ENCODE measurements at places on chromosomes 3 and 15.

DNA sequence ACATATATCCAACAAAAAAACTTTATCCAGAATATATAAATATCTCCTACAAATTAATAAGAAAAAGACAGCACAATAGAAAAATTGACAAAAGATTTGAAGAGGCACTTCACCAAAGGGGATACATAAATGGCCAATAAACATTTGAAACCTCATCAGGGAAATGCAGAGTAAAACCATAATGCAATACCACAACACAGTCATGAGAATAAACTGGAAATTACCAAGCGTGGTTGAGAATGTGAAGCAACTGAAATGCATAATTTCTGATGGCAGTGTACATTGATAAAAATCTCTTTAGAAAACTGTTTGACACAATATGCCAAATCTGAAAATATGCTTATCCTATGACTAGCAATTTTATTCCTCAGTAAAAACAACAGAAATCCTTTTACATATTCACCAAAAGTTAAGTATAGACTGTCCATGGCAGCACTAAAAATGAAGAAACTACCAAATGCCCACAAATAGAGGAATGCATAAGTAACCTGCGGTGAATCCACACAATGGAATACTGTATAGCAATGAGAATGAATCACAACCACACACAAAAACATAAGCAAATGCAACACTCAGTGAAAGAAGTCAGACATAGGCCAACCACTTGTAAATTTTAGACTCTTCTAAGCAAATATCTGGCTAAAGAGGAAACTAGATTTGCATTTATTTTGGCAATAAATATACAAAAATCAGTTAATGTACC lies 7.9 kb downstream of the LYZL4 start:
- no peak for DNase-seq

DNA sequence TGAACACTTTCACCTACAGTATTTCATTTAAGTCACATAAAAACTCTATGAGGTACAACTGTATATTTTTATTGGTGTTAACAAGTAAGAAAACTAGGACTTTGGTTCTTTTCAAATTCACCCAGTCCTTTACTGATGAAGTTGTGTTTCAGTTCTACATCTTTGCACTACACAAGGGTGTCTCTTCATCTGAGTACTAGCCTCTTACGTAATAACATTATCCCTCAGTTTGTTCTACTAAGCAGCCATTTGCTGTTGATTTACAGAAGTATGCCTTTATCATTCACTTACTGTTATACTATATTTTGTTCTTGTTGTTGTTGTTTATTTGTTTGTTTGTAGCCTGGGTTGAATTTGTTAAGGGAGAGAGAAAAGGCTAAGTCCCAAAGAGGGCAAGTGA lies 311.9 kb downstream of the PLOD2 start:
- DNase-seq: no peak

DNA sequence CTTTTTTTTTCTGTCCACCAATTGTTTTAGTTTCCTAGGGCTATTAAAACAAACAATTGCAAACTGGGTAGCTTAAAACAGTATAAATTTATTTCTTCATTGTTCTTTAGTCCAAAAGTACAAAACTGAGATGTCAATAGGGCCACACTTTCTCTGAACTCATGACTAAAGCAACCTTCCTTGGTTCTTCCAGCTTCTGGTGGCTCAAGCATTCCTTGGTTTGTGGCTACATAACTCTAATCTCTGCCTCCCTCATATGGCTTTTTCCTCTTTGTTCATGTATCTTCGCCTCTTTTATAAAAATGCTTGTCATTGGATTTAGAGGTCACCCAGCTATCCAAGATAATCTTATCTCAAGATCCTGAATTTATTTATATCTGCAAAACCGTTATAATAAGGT lies 914.5 kb upstream of the EPHA6 start:
- no peak for DNase-seq

DNA sequence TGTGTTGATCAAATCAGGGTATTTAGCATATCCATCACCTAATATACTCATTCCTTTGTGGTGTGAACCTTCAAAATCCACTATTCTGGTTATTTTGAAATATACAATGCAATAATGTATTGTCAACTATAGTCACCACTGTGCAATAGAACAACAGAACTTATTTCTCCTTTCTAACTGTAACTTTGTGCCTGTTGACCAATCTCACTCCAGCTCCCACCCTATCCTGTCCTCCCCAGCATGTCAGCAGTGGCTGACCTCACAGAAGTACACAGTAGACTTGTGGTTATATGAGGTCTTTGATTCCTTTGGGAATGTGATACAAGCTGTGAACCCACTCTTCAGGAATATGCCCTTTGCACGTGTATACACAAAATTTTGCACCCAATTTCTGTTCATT lies 64.2 kb downstream of the ECT2 start:
- no peak for DNase-seq

DNA sequence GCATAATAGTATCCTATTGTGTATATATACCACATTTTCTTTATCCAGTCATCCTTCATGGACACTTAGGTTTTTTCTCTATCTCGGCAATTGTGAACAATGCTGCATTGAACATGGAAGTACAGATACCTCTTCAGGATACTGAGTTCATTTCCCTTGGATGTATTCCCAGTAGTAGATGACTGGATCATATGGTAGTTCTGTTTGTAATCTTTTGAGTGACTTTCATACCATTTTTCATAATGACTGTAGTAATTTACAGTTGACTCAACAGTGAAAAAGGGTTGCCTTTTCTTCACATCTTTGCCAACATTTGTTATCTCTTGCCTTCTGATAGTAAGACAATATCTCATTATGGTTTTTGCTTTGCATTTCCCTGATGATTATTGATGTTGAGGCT lies 21.8 kb downstream of the MYH15 start:
- DNase-seq: no peak

- DNase-seq: peak; percentile 34
These were observed 25.3 kb downstream of the IL16 start for GRCh38 chr15:81222007-81222406.

- peak; percentile 8 for DNase-seq
These were observed 1.6 kb downstream of the BBX start for GRCh38 chr3:107524326-107524840.

DNA sequence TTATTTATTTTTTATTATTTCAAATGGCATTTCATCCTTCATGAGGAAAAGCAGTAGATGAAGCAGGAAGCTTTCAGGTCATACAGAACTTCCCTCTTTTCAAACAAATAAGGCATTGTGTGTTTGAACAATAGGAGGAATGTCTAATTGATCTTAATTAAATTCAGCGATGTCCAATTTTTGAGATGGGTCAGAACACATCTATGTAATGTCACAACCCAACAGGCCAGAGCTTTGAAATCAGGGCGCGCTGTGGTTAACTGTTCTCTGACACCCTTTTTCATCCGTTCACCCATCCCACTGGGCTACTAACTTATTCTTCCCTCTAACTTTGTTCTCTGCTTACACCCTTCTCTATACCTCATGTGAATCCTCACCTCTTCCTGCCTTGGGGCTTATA lies 510.5 kb downstream of the FOXP1 start:
- DNase-seq: no peak

- DNase-seq: no peak
These were observed 26.9 kb downstream of the CHDH start for GRCh38 chr3:53819163-53819868.

GRCh38 chr3:183533412-183534132 lies 21.9 kb downstream of the KLHL6 start:
- peak; percentile 61 for DNase-seq

GRCh38 chr3:116141724-116142123 lies 303.6 kb downstream of the LSAMP start:
- no peak for DNase-seq

DNA sequence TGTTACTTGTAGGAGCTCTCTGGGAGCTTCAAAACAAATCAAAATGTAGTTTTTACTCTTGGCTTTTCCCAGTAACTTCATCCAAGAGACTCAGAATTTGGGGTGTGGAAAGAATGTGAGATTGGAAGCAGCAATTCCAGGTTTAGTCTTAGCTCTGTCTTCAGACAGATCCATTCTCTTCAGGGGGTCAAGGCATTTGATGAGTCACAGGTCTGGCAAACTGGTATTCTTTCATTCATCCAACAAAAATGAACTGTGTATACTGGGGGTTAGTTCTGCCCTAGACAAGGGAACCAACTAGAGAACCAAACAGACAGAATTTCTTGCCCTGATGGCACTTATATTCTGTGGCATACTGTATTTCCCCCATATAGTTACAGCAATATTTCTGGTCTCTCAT lies 36.3 kb upstream of the CADPS start:
- no peak for DNase-seq

DNA sequence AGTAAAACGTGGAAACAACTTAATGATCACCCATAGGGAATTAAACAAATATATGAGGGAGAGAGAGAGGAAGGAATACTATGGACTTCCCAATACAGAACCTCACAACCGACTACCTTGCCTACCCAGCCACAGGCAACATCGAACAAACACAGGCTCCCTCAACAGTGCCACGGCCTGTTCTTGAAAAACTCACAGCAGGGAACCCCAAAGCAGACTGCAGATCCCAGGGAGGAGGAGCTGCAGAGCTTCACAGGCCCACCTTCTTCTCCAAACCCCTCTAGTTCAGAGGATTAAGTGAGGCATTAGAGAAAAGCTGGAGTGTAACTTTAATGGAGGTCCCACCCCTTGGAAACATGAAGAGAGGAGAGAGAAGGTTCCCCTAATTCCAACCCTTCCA lies 110.2 kb downstream of the ST8SIA2 start:
- peak; percentile 11 for DNase-seq

Data from GM23338 (cell line).